Astrocyte of the hippocampus (primary cell): ENCODE measurements at places on chromosomes 4 and X.

DNA sequence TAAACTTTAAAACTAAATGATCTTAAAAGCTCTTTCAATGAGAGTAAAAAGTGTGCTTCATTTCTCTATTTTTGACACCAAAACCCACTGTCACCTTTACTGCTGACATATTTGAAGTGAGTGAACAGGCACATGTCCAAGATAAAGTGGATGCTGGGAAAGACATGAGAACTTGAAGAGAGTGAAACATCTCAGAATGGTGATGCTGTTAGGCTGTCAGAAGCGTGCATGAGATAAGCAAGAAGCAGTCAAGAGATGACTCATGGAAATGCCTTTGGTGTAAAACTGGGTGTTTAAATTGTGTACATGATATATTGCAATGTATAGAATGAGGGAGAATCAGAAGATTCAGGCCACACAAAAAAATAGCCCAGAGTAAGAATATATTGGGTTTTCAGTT, 21.8 kb upstream of the GBA3 start:
- peak; percentile 12 for DNase-seq

DNA sequence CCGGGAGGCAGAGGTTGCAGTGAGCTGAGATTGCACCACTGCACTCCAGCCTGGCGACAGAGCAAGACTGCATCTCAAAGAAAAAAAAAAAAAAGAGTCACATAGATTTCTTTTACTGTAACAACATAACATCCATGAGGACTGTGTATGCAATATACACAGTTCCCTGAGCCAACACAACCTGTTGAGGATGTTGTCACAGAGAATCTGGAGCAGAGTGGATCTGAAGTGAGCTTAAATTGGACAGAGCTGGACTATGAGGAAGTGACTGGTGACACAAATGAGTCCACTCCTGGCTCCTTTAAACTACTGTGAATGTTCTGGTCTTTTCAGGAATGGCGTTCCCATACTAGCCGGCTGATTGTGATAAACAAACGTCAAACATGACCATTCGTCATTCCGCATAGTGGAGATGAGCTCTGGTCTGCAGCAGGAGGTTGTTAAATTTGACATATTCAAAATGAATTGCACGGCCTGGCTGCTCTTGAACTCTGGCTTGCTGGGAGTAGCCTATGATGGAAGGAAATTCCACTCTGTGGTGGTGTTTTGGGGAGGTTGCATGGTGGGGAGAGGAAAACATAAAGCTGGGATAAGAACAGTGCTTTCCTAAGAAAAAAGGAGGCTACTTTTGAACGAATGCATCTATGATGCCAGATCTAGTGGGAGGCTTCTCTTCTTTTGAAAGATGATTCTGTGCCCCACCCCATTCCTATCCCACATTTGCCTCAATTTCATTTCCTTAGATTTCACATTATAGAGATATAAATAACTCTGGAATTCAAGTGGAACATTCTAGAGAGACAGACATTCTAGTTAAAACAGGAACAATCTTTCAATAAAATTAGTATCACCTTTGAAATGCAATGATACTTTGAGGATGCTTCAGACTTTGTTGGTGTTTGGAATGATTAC, 149.5 kb downstream of the SHROOM3 start:
- DNase-seq, result no peak

DNA sequence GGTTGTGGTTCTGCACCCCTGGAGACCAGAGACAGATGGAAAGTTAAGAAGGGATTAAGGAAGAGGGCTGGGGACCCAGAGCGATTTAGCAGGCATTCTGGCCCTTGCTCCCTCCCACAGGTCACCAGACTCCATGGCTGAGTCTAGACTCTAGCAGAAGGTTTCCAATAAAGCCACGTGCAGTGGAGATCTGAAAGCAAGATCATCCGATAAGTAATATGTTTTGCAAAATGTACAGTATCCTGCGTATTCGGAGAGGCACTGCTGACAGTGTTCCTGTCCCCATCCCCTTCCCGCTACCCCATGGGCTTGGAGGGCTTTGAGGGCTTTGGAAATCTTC, 531 bp upstream of the GPRIN3 start:
- DNase-seq, result no peak

DNA sequence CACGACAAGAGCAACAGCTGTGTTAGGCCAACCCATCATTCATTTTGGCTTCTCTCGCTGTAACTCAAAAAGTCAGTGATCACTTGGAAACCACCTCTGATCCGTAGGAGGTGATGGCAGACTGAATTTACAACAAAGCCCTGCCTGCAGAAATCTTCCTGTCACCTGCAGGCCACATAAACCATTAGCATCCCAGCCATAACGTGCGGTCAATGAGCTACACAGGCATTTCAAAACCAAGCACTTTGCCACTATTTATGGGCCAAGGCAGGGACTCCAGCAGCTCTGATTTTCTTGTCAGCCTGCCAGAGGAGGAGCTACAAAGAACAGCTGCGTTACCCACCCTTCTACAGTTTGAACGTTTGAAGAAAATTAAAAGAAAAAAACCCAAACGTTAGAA, 228.1 kb upstream of the PPARGC1A start:
- DNase-seq, result no peak

DNA sequence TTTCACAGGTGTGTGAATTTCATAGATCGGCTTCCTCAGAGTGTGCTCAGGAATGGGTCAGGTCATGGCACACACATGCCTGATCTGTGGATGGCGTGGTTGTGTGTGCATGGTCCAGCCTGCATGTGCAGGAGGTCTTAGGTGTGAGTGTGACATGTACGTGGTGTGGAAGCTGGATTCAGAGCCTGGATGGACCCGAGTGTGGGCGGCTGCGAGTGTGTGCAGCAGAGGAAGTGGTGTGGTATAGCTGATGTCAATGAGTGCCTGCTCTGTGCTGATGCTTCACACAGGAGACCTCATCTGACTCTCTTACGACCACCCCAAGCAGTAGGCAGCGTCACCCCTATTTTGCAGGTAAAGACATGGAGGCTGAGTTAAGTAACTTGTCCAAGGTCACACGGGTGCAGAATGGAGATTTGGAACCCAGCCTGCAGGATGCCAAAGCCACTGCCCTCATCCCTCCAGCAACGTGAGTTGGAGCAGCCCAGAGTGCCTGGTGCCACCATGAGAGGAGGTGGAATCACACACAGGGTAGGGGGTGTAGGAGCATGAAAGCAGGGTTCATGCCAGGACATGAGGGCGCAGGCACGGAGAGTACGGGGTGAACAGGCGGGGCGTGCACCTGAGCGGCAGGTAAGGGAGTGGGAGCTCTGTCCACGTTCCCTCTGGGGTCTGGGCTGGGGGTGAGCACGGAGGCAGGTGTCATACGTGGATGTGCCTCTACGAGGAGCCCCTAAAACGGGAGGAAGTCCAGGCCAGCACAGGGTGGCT, 24.2 kb upstream of the C4orf50 start:
- DNase-seq, result no peak

DNA sequence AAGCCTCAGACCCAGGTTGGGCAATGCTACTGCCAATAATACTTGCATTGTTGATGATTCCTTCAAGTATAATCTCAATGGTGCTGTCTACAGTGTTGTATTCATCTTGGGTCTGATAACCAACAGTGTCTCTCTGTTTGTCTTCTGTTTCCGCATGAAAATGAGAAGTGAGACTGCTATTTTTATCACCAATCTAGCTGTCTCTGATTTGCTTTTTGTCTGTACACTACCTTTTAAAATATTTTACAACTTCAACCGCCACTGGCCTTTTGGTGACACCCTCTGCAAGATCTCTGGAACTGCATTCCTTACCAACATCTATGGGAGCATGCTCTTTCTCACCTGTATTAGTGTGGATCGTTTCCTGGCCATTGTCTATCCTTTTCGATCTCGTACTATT, 7.4 kb downstream of the LPAR4 start:
- no peak for DNase-seq

- no peak for DNase-seq
Measured at GRCh38 chr4:34280131-34280530, 1964.2 kb downstream of the ARAP2 start.

DNA sequence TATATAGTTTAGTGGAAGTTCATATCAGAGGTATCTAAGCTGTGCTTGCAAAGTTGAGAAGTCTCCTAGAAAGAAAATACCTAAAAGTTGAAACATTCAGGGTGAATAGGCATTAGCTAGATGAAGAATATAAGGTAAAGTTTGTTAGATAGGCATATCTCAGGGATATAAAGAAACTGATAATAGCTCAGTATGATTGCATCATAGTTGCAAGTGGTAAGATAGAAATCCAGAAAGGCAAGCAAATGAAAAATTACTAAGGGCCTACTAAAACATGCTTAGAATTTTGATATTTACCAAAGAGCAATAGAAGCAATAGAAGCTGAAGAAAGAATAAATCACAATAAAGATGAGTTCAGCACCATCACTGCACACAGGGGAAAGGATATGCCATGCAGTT, 610.0 kb upstream of the ADGRL3 start:
- DNase-seq, result no peak

DNA sequence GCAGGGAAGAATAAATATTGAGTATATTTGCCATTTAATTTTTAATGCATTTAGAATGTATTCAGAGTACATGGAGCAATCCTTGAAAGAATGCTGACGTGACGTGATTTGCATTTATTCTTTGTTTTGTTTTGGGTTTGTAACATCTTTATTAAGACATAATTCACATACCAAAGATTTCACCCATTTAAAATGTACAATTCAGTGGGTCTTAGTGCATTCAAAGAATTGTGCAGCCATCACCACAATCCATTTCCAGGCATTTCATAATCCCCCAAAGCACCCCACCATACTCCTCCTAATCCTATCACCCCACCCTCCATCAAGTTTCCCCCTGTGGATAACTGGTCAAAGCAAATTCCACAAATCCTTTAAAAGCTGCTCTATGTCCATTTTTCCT, 87.4 kb downstream of the FAM9B start:
- DNase-seq, result peak; percentile 26

DNA sequence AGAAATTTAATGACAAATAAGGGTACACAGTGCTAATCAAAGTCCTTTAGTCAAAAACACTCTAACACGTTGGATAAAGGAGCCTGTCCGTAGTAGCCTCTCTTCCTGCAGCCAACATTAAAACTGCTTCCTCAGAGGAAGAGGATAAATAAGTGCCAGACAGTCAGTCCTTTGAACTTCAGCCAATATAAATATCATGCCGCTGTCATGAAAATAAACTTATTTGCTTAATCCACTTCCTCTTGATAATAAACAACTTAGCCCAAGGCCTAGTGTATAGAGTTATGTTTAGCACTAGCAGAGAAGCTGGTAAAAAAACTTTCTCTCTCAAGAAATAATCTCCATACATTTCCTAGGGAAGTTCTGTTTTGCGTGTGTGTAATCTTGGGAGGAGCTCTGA, 196.7 kb downstream of the HS3ST1 start:
- DNase-seq, result no peak
